ENCODE measurements at places on chromosomes 1 and 21. TPM values are rescaled to one million over a fixed set of nuclear protein-coding genes. Genes with fewer than 3 reads are reported as not detected.

IL20 gene
- total RNA-seq, result not detected

- no peak overlapping the region for H3K4me3 ChIP-seq
- H3K27ac ChIP-seq, result no peak overlapping the region
- no peaks in the 10 kb centered on the region for H3K27me3 ChIP-seq
- H3K4me1 ChIP-seq, result no peaks in the 10 kb centered on the region
- no peak for DNase-seq
These were observed 217.3 kb upstream of the SGIP1 start for GRCh38 chr1:66316464-66317247.

GRCh38 chr1:243734308-243734695, 115.7 kb downstream of the AKT3 start:
- H3K27ac ChIP-seq, result no peak overlapping the region
- no peak for DNase-seq
- H3K4me1 ChIP-seq, result no peaks in the 10 kb centered on the region
- peaks cover 4% of the 10 kb centered on the region for H3K36me3 ChIP-seq
- no peak overlapping the region for H3K4me3 ChIP-seq

GRCh38 chr1:234478152-234478480, 863 bp downstream of the TARBP1 start:
- H3K4me1 ChIP-seq, result peaks cover 12% of the 10 kb centered on the region
- peak overlapping the region; percentile 79 for H3K27ac ChIP-seq
- H3K27me3 ChIP-seq, result no peaks in the 10 kb centered on the region

DNA sequence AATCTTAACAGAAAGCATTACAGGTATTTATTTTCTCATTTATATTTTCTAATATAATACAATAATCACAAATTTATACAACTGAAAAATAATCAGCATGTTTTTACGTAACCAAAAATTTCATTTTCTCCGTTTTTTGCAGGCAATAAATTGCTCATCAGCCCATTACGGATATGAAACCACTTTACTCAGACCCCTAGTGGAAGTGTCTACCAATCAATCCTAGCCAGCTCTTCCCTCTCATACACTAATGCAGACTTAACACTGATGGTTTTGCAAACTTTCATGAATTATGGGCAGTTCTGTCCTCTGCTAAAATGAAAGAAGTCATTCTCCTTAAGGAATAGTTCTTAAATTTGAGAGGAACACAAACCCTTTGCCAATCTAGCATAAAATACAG, 124.7 kb downstream of the EIF4G3 start:
- DNase-seq, result no peak
- no peak overlapping the region for H3K4me3 ChIP-seq
- H3K36me3 ChIP-seq, result no peaks in the 10 kb centered on the region
- H3K4me1 ChIP-seq, result no peaks in the 10 kb centered on the region
